ENCODE measurements at places on chromosomes 12 and 14. TPM values are rescaled to one million over a fixed set of nuclear protein-coding genes. Genes with fewer than 3 reads are reported as not detected.

AQP5 gene
- total RNA-seq: 8.0 TPM

FAM222A gene
- 0.64 TPM for total RNA-seq

SLC38A4 gene
- total RNA-seq: 0.12 TPM

SLC10A1 gene
- total RNA-seq: not detected

LALBA gene
- not detected for total RNA-seq

VRTN gene
- total RNA-seq: not detected

FOXN4 gene
- total RNA-seq: not detected

ACTR10 gene
- 68.3 TPM for total RNA-seq

KRT74 gene
- not detected for total RNA-seq

CELA1 gene
- not detected for total RNA-seq

BRAP gene
- 10.3 TPM for total RNA-seq

TAS2R50 gene
- total RNA-seq: 2.1 TPM

GOLGA3 gene
- 74.8 TPM for total RNA-seq

TMEM132C gene
- 6.5 TPM for total RNA-seq

P2RX2 gene
- total RNA-seq: not detected

Data from cardiac ventricle fibroblast (primary cell).